ENCODE measurements at places on chromosomes 13 and 19. TPM values are rescaled to one million over a fixed set of nuclear protein-coding genes. Genes with fewer than 3 reads are reported as not detected.

- H3K27me3 ChIP-seq = peaks cover 58% of the 10 kb centered on the region
- H3K4me1 ChIP-seq = peaks cover 5% of the 10 kb centered on the region
- H3K36me3 ChIP-seq = no peaks in the 10 kb centered on the region
- no peak for DNase-seq
These were observed 2.4 kb downstream of the FBN3 start for GRCh38 chr19:8146877-8147581.

DNA sequence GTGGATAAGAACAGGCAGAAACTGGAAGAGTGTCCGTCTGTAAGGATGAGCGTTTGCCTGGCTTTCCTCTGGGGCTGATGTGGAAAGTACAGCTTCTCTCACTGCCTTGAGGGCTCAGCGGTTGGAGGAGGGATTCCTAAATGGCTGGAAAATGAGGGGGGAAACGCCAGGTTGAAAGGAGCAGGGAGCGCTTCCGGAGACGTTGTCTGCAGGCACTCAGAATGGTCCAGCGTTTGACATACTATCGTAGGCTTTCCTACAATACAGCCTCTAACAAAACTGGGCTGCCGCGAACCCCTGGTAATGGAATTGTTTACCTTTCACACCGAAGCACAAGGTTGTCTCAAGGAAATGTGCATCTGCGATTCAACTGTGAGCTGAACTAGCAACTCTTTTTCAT is 39.9 kb downstream of the MRPL57 start:
- no peak for DNase-seq
- peaks cover 12% of the 10 kb centered on the region for H3K27me3 ChIP-seq
- no peak overlapping the region for H3K4me3 ChIP-seq
- H3K27ac ChIP-seq = no peak overlapping the region
- no peaks in the 10 kb centered on the region for H3K4me1 ChIP-seq

Gene SHC2
- total RNA-seq = 12.4 TPM

GRCh38 chr19:4859697-4860096 is 7.8 kb downstream of the PLIN3 start:
- no peaks in the 10 kb centered on the region for H3K4me1 ChIP-seq
- DNase-seq = no peak
- peaks cover 36% of the 10 kb centered on the region for H3K36me3 ChIP-seq
- no peak overlapping the region for H3K27ac ChIP-seq

DNA sequence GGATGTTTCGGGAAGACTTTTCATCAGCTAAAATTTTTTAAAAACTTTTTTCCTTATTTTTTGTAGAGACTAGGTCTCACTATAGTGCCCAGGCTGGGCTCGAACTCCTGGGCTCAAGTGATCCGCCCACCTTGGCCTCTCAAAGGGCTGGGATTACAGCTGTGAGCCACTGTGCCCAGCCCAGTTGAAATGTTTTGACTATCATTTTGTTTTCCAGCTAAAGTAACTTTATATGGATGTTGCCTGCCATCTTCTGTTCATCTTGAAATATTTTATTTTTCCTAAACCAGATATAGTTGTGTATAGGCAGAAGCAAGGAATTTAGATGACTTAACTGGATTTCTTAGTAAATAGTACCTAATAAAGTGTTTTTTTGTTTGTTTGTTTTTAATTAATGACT is 7.0 kb downstream of the CAB39L start:
- H3K4me3 ChIP-seq = no peak overlapping the region
- H3K27ac ChIP-seq = no peak overlapping the region
- no peaks in the 10 kb centered on the region for H3K4me1 ChIP-seq
- DNase-seq = peak; percentile 30
- no peaks in the 10 kb centered on the region for H3K36me3 ChIP-seq

GRCh38 chr19:54431255-54431838 is 16.1 kb downstream of the TTYH1 start:
- peaks cover 31% of the 10 kb centered on the region for H3K27me3 ChIP-seq
- peaks cover 43% of the 10 kb centered on the region for H3K4me1 ChIP-seq
- H3K27ac ChIP-seq = no peak overlapping the region
- DNase-seq = no peak
- H3K4me3 ChIP-seq = peak overlapping the region; percentile 21

DNA sequence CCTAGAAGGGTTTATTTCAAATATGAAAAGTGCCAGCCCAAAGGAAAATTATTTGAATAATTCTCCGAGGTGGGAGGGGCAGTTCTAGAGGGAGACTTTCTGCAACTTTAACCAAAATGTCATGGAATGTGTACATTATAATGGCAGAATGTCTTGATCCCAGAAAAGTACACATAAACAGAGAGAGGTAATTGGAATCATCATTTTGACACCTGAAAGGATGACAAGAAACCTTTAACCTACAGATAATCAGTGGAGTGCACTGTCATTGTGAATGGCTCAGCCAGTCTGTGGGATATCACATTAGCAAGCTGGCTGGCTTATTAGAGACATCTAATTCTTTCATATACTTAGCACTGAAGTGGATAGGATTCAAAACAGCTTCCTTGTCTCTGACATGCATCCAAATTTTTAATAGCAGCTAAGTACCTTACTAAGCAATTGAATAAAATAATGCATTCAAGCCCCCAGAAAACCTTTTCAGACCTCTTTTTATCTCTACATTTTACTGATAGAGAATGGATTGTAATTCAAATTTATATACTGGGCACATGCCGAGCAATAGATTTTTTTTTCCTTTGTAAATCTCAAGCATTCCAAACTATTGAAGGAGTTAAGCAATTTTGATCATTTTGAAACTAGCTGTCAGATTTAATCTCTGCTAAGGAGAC is 468.6 kb downstream of the COG6 start:
- H3K27ac ChIP-seq = no peak overlapping the region
- H3K36me3 ChIP-seq = no peaks in the 10 kb centered on the region
- H3K4me1 ChIP-seq = no peaks in the 10 kb centered on the region
- DNase-seq = no peak
- H3K27me3 ChIP-seq = no peaks in the 10 kb centered on the region

GRCh38 chr13:43475140-43475539 is 311.6 kb downstream of the ENOX1 start:
- H3K36me3 ChIP-seq = no peaks in the 10 kb centered on the region
- H3K4me3 ChIP-seq = no peak overlapping the region
- no peak overlapping the region for H3K27ac ChIP-seq
- H3K27me3 ChIP-seq = no peaks in the 10 kb centered on the region

DNA sequence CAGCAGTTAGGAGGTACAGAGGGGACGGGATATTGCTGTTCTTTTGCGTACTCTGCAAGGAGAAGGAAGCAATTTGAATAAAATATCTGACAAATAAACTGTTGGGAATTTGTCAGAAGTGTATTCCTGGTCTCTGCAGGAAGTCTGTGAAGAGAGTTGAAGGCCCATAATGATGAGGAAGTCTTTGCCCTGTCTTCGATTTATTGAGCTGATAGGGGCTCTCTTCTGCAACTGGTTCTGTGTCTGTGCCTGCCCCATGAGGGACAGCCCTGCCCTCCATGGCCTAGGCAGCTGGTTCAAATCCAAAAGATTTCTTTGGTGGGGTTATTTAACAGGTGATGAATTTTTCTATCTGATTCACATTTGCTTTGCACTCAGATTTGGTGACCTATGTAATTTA is 339.7 kb upstream of the EDNRB start:
- no peak for DNase-seq
- no peaks in the 10 kb centered on the region for H3K27me3 ChIP-seq
- H3K27ac ChIP-seq = no peak overlapping the region
- H3K36me3 ChIP-seq = no peaks in the 10 kb centered on the region

Gene CLEC11A
- total RNA-seq = 4.1 TPM

Gene C19orf81
- total RNA-seq = 4.2 TPM
